ENCODE measurements at places on chromosomes 16 and 17. TPM values are rescaled to one million over a fixed set of nuclear protein-coding genes. Genes with fewer than 3 reads are reported as not detected.
A peak's percentile ranks its signal among the peaks of the same experiment; 100 is the strongest.

DNA sequence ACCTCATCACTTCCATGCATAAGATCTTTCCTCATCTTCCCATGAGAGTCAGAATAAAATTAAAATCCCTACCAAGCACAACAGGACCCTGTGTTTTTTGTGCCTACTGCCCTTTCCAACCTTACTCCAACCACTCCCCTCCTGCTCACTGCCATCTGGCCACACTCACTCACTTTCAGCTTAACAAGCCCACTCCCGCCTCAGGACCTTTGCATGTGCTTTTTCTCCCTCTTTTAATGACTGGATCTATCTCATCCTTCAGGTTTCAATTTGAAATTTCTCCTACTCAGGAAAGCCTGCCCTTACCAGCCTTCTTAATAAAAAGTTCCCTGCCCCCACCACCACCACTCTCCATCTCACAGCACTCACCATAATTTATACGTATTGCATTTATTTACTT is 14.7 kb downstream of the C17orf67 start:
- H3K36me3 ChIP-seq, result peaks cover 3% of the 10 kb centered on the region
- no peak overlapping the region for H3K27ac ChIP-seq
- H3K27me3 ChIP-seq, result no peaks in the 10 kb centered on the region
- no peak overlapping the region for H3K4me3 ChIP-seq
- DNase-seq, result no peak

DNA sequence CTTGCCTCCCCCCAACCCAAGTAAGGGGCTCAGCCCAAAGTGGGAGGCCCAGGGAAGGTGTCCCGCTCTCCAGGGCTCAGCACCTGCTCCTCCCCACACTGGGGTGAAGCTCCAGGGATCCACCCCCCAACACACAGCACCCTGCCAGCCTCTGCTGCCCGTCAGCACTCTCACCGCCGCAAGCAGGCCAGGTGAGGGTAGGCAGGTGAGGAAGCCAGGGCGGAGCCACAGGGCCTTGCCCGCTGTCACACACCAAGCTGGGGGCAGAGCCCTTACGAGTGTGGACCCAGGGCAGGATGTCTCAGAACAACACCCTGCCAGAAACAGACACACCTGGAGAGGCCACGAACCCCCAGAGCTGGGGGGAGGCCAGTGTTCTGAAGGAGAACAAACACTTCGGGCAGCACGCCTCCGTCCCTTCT is 19.5 kb downstream of the PLLP start:
- DNase-seq, result no peak
- H3K36me3 ChIP-seq, result no peaks in the 10 kb centered on the region
- no peak overlapping the region for H3K4me3 ChIP-seq
- H3K4me1 ChIP-seq, result peaks cover 58% of the 10 kb centered on the region
- H3K27me3 ChIP-seq, result no peaks in the 10 kb centered on the region

DNA sequence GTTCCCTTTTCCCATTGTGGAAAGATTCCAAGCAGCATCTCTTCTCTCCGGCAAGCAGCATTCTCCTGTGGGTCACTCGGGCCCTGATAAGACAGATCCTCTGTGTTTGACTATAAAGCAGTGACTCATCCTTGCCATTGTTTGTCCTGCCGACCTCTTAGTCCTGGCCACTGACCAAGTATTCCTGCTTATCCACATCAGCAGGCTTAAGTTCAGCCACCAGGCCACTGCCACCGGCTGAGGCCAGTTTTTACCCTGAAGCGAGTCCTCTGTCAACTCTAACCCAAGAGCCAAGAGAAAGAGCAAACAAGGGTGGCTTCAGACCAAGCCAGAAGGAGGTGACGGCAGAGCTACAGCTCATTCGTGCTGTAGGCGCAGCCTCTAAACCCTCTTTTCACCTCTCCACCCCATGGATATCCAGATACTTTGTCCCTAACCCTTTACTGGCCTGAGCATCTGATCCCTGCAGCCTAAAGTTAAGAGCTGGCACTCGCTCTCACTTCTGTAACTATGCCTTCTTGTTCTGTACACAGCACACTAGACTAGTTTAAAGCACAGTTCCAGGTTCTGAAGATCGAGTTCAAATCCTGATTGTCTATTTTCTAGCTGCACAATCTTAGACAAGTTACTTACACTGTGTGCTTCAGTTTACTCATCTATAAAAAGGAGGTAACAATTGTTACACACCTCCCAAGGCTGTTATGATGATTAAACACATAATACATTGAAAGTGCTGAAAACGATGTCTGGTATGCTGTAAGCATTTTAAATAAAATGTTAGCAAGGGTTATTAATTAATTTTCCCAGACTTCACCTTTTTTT is 31.0 kb downstream of the SOX9 start:
- no peak overlapping the region for H3K4me3 ChIP-seq
- H3K4me1 ChIP-seq, result no peaks in the 10 kb centered on the region
- no peaks in the 10 kb centered on the region for H3K36me3 ChIP-seq
- H3K27ac ChIP-seq, result no peak overlapping the region
- H3K27me3 ChIP-seq, result peaks cover 5% of the 10 kb centered on the region

DNA sequence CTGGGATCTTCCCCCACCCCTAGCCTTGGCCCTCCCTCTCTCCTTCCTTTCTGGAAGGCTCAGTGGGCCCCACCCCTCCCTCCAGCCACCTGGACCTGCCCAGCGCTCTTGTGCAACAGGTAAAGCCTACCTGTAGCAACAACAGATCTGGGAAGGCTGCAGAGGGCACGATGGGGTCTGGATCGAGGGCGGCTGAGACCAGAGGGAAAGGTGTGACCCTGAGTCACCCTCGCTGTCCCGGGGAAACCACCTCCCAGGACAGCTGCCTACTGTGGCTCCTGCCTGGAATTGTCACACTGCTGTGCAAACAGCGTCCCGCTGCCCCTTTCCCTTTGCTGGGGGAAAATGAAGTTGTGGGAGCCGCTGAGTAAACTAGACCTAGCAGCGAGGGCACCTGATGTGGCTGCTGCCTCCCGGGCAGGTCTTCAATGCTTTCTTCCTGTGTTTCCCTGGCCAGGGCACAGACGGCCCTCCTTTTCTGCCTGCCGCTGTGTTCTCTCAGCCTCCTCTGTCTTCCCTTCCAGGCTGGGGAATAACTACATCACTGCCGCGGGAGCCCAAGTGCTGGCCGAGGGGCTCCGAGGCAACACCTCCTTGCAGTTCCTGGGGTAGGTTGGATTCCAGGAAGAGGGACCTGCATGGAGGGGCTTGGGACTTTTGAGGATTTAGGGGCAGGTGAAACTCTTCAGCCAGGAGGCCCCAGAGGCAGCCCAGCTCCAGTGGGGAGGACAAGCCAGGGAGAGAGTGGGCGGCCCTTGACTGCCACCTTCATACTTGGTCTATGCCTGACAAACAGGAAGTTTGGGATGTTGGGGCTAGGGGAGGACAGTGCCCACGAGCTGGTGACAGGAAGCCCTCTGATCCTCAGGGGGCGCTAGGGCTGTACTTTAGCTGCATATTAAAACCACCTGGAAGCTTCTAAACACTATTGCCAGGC is 22.2 kb upstream of the CYLD start:
- no peak overlapping the region for H3K27ac ChIP-seq
- H3K4me3 ChIP-seq, result no peak overlapping the region
- H3K27me3 ChIP-seq, result no peaks in the 10 kb centered on the region
- peaks cover 35% of the 10 kb centered on the region for H3K4me1 ChIP-seq
- peaks cover 3% of the 10 kb centered on the region for H3K36me3 ChIP-seq

DNA sequence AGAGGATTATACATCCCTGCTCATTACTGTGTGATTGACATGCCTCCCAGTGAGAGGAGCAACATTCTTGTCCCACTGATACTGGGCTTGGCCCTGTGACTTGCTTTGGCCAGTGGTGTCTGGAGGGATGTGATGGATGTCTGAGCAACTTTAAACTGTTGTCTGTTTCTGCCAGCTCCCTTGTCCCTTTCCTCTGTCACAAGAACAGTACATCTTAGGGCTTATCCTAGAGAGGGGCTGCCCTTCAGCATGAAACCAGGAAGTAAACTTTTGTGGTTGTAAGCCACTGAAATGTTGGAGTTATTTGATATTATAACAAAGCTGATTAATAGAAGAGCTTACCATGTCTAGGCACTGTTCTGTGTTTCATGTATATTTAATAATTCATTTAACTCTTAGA is 82.9 kb upstream of the GPRC5B start:
- no peak overlapping the region for H3K4me3 ChIP-seq
- H3K27me3 ChIP-seq, result peaks cover 13% of the 10 kb centered on the region
- DNase-seq, result no peak
- no peaks in the 10 kb centered on the region for H3K36me3 ChIP-seq
- H3K27ac ChIP-seq, result no peak overlapping the region

DNA sequence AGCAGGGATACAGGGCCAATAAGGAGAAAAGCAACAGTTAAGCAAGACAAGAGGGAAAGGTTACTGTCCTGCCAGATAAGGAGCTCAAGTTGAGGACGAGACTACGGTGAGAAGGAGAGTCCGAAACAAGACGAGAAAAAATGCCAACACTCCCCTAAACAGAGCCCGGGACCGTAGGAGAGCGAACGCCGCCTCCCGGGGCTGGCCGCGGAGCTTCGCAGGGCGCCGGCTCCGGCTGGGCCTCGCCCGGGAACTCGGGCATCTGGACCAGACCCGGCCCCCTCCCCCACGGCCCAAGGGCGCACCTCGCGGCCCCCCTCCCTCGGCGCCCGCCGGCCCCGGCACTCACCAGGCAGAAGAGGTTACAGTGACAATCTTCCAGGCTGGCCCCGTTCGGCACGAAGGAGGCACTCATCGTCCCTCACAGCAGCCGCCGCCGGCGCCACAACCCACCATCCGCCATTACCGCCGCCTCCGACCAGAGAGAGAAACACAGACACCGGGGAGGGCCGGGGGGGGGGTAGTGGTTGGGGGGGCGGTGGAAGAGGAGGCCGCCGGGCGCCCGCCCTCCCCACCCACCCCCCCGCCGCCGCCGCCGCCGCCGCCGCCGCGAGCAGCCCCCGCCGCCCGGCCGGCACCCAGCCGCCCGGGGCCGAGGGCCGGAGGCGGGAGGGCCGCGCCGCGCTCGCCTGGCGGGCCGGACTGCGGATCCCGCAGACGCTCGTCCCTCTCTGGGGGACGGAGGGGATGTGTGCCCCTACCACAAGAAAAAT is at the start of gene MED13:
Gene MED13, minus strand, starts transcription at position 488 of the 773 bp plus-strand sequence. Its CDS starts 73 bp downstream, at position 415.
- no peaks in the 10 kb centered on the region for H3K27me3 ChIP-seq
- H3K36me3 ChIP-seq, result peaks cover 19% of the 10 kb centered on the region
- peak; percentile 63 for DNase-seq
- peaks cover 34% of the 10 kb centered on the region for H3K4me1 ChIP-seq
- H3K27ac ChIP-seq, result peak within 1 kb of the TSS; percentile 98

- no peak for DNase-seq
- no peak overlapping the region for H3K4me3 ChIP-seq
- no peaks in the 10 kb centered on the region for H3K36me3 ChIP-seq
- H3K27ac ChIP-seq, result no peak overlapping the region
Observed at GRCh38 chr16:85891776-85892166, 7.2 kb upstream of the IRF8 start.

GRCh38 chr17:3835410-3836229 is 10.4 kb downstream of the NCBP3 start:
- H3K27ac ChIP-seq, result no peak overlapping the region
- H3K27me3 ChIP-seq, result no peaks in the 10 kb centered on the region
- no peak for DNase-seq
- no peak overlapping the region for H3K4me3 ChIP-seq
- H3K36me3 ChIP-seq, result peaks cover 28% of the 10 kb centered on the region

DNA sequence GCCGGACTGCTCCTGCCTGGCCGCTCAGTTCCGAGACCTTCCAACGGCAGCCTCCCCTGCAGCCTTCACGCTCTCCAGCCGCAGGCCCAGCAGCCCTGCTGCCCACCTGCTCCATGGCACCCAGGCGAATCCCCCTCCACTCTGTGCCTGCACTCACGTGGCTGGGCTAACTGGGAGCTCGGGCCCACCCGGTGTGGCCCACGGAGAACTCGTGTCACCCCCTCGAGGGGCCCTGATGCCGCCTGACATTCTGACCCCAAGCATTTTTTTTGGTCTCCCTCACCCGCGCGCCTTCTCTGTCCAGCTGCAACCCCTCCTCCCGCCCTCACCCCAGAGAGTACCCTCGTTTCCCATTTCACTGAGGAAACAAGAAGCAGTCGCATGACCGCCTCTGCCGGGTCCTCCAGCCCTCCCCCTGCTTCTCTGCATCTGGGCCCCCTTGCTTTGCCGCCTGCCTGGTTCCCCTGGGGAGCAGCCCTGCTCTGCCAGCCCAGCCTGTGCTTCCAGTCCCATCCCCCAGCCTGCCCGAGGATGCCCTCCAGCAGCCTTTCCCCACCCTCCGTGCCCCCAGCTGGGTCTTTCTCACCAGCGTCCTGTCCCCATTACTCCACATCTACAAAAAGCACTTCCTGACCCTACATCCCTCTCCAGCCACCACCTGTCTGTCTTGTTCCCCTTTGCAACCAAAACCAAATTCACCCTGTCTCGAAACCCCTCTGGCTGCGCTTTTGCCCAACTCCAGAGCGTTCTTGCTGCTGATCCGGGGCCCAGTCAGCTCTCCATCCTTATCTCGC is 146.4 kb upstream of the CHMP6 start:
- peaks cover 38% of the 10 kb centered on the region for H3K36me3 ChIP-seq
- H3K27me3 ChIP-seq, result no peaks in the 10 kb centered on the region
- H3K4me1 ChIP-seq, result peaks cover 42% of the 10 kb centered on the region
- no peak overlapping the region for H3K27ac ChIP-seq
- no peak for DNase-seq

DNA sequence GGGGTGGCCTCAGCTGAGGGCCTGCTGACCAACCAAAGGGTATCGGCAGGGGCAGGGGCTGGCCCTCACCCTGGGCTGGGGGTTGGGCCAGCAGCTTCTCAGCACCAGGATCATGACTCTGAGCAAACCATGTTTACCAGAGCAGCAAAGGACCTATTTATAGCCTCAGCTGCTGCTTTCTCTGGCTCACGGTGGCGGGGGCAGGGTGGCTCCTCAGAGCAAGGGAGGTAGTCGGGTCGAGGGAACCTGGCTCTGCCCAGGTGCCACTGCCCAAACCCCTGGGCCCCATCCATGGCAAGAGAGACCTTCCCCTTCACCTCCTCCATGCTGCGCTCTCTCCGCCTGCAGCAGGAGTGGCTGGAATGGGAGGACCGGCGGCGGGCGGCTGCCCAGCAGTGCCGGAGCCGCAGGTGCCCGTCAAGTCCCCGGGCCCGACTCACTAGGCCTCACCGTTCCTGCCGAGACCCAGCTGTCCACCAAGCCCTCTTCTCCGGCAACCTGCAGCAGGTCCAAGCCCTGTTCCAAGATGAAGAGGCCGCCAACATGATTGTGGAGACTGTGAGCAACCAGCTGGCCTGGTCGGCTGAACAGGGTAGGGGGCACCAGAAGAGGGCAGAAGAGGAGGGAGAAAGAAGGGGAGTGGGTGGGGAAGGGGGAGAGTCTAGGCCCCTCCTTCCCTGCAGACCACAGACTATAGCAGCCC is at the start of gene ASB16:
Gene ASB16, plus strand, starts transcription at position 206 of the 703 bp plus-strand sequence. Its CDS starts 86 bp downstream, at position 292.
- H3K4me3 ChIP-seq, result no peak within 1 kb of the TSS
- H3K36me3 ChIP-seq, result no peaks in the 10 kb centered on the region
- peaks cover 6% of the 10 kb centered on the region for H3K4me1 ChIP-seq
- no peak for DNase-seq

The CCL17 gene
- total RNA-seq, result not detected

The XYLT1 gene
- total RNA-seq, result 3.3 TPM

The CIITA gene
- 0.12 TPM for total RNA-seq

The NPIPB6 gene
- 2.0 TPM for total RNA-seq

The DHX58 gene
- 46.3 TPM for total RNA-seq

The ABCC3 gene
- total RNA-seq, result not detected

The PIRT gene
- not detected for total RNA-seq

The ATP1B2 gene
- 0.30 TPM for total RNA-seq

The RPUSD1 gene
- total RNA-seq, result 6.8 TPM

The SOX9 gene
- total RNA-seq, result not detected
